ENCODE measurements at places on chromosomes 3 and 15.

GRCh38 chr15:20351448-20351971 is 190.1 kb downstream of the GOLGA6L6 start:
- no peak for DNase-seq

GRCh38 chr3:140186421-140186920 is 251.5 kb downstream of the CLSTN2 start:
- DNase-seq = no peak

DNA sequence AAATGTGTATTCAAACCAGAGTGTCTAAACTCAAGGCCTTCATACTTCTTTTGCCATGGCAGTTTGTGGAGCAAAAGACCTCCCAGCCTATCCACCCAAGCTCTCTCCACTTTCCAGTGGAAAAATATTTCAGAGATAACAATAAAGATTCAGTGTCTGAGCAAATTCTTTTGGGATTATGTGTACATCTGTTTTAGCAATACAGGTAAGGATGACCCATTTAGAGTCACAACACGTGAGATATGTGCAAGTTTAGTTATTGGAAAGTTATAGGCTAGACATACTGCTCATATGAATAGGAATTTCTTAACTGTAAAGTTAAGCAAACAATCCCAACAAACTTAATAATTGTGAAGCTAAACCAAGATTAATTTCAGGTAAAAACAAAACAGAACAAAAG is 174.5 kb upstream of the LRIG1 start:
- no peak for DNase-seq

- DNase-seq = no peak
Measured at GRCh38 chr15:89375093-89376005, 40.7 kb upstream of the POLG start.

GRCh38 chr3:127844326-127844942 is 22.1 kb upstream of the MGLL start:
- DNase-seq = no peak

GRCh38 chr3:61333192-61333961 is 82.1 kb upstream of the FHIT start:
- DNase-seq = no peak

DNA sequence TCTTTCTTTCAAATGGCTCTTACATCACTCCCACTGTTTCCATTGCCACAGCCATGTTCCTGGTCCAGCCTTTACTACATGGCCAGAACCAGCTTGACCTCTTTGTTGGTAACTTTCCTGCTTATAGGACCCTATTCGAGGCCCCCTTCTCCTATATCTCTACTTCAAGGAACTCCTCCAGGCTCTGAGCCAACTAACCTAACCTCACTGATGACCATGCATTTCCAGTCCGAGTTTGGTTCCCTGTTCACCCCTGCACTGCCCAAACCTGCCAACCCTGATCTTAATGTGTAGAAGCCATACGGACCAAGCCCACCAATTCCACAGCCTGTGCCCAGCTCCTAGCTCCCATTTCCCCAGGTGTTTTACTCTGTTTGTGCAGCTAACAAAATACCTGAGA is 38.4 kb upstream of the TIPARP start:
- no peak for DNase-seq

- DNase-seq = no peak
Measured at GRCh38 chr15:99819981-99820718, 86.9 kb upstream of the LYSMD4 start.

GRCh38 chr15:90266485-90266884 is 1.0 kb downstream of the NGRN start:
- DNase-seq = no peak

- no peak for DNase-seq
Measured at GRCh38 chr15:96358001-96358801, 27.7 kb downstream of the NR2F2 start.

- no peak for DNase-seq
Measured at GRCh38 chr3:69579306-69580041, 159.8 kb upstream of the MITF start.

DNA sequence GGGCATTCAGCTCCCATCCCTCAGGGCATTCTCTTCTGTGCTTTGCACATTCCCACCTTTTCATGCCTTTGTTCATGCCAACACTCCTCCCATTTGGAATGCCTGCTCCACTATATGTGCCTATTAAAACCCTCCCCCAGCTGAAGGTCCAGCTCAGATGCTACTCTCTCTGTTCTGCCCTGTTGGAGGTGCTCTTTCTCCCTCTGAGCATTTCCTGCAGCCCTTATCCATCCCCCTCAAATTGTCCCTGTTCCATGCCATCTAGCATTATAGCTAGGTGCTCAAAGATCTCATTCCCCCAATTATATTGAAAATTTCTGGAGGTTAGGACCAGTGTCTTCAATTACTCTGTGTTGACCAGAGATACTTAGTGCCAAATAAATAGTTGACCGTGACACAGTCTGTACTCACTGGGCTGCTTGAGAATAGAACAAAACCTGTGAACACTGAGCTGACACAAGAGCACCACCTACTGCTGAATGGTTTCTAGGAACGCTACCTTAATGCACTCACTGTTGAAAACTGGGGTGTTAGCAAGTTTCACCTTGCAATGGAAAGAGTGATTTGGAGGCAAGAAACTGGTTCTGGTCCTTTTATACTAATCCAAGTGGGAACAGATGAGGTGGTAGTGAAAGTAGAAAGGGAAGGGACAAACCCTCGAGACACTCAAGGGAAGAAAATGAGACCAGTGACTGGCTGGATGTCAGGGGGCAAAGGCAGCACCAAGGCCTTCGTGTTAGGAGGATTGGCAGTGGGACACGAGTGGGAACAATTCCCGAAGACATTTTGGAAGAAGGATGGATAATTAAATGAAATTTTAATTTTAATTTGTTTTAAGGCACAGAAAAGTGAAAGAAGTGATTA is 289.8 kb upstream of the ROPN1 start:
- no peak for DNase-seq

- no peak for DNase-seq
Measured at GRCh38 chr3:39114456-39114855, 7.0 kb downstream of the TTC21A start.

DNA sequence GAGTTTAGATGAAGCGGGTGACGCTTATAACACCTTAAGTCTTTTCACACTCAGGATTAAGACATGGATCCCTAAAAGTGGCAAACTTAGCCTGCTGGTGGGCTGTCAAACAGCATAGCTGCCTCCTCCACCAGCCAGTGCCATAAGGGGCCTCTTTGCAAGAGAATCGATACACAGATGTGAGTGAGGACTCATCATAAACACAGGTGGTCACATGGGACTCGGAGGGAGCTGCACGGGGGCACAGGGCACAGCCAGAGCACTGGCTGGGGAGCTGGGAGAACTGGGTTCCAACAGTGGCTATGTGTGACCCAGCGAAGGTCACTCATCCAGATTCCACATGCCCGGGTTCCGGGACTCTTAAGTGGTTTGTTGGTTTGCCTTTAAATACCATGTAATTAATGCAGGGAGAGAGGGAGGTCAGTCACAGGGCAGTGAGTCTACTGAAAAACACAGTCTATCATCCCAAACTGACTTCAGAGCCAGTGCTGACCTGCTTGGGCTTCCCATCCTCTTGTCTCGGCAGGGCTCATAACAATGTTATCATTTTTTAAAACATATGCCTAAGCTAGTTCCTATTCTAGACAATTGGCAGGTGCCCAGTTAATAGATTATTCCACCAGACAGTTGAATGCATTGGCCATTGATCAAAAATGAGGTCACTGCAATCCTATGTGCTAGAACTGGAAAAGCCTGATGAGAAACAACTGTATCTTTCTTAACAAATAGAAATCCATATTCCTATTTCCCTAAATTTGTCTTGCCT is 51.8 kb downstream of the SLC12A8 start:
- no peak for DNase-seq

- DNase-seq = no peak
Measured at GRCh38 chr3:172137287-172138192, 98.2 kb downstream of the FNDC3B start.

DNA sequence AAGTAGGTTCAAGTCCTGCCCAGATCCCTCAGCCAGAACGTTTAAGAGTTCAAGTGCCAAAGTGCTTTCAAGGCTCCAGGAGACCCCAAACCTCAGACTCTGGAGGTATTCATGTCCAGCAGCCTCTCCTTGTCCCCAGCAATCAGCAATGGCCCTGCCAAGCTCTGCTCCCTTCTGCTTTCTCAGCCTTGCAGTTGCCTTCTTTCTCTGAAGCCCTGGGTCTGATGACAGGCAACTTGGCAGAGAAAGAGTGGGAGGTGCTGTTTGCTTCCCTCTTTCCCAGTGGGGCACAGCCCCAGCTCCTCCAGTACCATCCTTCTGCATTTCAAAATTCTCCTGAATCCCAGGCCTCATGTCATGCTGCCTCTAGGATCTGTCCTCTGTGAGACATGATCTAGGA is 40.2 kb downstream of the ATP2B2 start:
- DNase-seq = no peak

DNA sequence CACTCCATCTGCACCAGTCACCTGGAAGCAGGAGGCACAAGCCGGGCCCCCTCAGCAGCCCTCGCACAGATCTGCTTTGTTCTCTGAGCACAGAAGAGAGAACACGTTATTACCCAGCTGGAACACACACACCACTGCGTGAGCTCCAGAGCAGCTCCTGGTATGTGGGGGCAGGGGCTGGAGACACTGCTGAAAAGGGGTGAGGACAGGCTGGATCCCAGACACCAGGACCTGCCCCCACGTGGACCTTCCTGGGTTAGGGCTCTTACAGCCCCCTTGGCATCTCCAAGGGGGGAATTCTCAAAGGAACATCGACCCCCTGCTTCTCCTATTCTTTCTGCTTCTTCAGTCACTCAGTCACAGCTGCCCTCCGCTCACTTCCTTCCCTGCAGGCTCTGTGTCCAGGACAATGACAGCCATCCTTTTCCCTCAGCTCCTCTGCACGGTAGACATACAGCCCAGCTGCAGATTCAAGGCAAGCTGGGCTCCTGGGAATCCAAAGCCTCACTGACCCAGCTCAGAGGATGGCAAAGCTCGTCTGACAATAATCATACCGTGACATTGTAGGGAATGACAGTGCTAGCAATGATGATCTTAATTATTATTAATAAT is 33.7 kb downstream of the PRR20G start:
- no peak for DNase-seq

- no peak for DNase-seq
Measured at GRCh38 chr3:170889132-170889531, 19.1 kb upstream of the RPL22L1 start.

DNA sequence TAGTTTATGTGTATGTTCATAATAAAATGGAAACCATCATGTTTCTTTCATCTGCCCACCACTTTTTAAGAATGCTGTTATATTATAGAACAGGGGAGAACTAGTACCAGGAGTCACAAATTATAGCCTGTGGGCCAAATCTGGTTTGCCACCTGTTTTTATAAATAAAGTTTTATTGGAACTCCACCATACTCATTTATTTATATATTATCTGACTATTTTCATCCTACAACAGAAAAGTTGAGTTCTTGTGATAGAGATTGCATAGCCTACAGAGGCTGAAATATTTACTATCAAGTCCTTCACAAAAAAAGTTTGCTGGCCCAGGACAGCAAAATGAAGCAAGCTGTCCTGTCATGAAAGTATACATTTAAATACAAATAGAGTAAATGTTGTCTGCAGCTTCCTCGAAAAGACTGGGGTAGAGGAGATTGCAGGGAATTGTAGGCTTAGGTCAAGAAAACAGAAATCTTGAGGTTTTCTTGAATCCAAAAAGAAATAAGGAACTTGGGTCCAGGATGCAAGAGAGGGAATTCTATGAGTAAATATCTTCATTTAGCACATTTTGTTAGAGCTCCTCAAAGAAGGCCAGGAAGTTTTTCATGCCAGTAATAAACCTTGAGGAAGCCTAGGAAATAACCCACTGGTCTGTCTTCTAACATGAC is 41.1 kb downstream of the FILIP1L start:
- no peak for DNase-seq

GRCh38 chr15:26580943-26581342 is 191.9 kb downstream of the GABRB3 start:
- DNase-seq = no peak

DNA sequence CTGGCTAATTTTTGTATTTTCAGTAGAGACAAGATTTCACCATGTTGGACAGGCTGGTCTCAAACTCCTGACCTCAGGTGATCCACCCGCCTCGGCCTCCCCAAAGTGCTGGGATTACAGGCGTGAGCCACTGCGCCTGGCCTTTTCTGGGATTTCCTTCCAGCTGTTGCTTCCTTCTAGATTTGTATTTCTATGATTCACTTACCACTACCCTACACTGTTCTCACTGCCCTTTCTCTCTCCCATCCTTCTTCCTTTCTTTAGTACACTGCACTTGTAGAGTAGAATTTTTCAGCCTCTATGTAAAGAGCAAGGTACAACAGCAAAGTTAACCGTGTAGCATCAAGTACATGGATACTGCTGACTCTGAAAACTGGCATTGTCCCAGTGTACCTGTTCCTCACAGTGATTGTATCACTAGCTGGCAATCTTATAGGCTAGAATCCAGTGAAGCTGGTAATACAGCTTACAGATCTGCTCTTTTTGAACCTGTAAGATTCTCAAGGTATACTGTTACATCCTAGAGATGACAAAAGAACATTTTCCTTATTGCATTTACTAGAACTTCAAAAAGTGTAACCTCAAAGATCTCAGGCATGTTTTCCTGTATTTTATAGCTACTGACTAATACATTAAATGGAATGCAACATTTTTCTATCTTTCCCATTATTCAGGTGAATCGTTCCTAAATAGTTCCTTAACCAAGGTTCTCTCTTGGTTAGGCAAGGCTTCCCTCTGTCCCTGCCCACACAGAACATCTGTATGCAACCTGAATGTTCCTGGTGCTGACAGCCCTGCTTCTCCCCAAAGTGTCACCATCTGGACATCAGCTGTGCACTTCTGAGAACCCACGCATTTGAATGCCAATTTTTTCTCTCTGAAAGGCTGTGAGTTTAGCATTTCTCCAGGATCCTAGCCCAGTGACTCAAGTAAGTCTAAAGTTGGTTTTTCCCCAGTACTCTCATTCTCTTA is 74.1 kb upstream of the RAP2B start:
- no peak for DNase-seq

- no peak for DNase-seq
Measured at GRCh38 chr3:159091936-159092335, 290.1 kb downstream of the MFSD1 start.

Measured in GDM1 (cell line).